Stomach (tissue), 19 donors: ENCODE measurements at places on chromosomes 11 and 22. TPM values are rescaled to one million over a fixed set of nuclear protein-coding genes. Genes with fewer than 3 reads are reported as not detected.

DNA sequence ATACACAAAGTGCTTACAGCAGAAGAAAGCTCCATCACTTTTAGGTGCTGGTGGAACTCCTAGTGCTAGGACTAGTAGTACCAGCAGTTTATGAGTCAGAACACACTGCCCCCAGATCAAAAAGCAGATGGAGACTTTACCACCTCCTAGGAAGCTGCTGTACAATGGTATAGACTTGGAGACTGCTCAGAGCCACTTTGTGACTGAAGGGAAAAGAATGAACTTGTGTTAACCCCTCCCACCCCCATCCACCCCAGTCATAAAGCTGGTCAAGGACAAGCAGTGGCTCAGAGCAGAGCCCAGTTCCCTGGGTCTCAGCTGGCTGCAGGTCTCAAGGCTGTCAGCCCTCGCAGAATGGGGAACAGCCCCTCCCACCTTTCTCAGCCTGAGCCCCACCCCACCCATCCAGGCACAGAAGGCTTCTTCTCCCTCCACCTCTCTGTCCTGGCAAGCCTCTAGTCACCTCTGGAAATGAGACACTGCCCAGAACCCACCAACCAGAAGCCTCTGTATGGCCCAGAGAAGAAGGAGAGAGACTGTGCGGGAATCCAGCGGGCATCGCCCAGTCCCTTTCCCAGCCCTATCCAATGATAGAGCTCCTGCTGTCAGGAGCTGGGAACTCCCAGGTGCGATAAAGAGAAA lies 23.8 kb downstream of the PACSIN2 start:
- no peak for DNase-seq

- peak; percentile 29 for DNase-seq
Observed at GRCh38 chr22:44139773-44140172, 41.0 kb upstream of the PARVG start.

DNA sequence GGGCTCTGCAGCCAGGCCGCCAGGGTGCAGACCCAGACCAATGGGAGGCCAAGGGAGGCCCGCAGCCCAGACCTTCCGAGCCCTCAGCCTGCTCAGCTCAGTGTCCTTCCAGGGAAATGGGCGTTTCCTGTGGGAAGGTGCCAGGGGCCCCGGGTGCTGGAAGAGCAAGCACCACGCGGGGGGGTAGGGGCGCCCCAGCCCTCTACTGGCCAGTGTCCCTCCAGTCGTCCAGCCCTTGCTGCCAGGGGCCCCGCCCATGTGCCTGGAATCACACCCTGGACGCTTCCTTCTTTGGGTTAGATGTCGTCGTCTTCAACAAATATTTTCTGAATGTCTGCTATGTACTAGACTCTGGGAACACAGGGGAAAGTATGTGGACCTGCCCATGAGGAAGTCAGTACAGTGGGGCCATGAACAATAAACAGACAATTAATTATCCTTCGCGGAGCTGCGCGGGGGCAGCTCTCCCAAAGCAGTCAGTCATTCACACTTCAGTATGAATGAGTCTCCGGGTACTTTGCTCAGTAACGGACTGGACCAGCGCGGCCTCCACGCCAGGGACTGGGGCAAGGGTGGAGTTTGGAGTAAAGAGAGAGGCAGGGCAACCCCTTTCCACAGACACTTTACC lies 60.2 kb downstream of the CDKN1C start:
- peak; percentile 76 for DNase-seq

DNA sequence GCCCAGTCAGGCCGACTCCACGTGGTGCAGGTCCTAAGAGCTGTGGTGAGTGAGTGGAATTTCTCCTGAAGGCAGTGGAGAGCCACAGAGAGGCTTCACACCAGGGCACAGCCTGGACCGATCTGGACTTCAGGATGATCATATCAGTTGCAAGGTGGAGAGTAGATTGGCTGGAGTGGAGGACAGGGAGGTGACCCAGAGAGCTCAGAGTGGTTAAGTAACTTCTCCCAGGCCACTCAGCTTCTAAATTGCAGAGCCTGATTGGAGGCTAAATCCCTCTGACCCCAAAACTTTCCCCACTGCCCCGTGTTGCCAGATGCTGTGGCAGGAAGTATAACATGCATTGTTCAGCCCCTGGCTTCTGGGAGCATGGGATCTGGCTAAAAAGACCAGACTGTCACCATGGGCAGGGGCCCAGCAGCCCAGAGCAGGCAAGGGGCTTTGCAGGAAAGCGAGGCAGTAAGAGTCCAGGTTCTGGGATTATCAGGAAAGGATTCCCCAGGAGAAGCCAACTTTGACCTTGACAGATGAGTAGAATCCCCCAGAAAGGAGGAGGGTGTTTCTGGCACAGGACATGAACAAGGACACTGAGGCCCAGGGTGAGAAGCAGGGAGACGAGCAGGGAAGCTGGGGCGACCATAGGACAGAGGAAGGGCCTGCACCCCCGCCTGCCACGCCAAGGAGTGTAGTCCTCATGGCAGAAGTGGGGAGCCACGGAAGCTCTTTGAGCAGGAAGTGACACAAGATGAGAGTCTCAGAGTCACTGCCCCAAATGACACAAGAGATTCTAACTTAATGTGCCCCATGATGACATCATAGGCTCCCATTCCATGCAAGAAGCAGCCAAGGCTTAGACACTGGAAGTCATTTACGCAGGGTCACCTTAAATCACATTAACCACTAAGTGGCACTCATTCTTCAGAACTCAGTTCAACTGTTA lies 4.8 kb downstream of the SLC35C1 start:
- no peak for DNase-seq

- DNase-seq, result peak; percentile 24
Observed at GRCh38 chr11:64687643-64688533, 35.1 kb downstream of the NRXN2 start.

DNA sequence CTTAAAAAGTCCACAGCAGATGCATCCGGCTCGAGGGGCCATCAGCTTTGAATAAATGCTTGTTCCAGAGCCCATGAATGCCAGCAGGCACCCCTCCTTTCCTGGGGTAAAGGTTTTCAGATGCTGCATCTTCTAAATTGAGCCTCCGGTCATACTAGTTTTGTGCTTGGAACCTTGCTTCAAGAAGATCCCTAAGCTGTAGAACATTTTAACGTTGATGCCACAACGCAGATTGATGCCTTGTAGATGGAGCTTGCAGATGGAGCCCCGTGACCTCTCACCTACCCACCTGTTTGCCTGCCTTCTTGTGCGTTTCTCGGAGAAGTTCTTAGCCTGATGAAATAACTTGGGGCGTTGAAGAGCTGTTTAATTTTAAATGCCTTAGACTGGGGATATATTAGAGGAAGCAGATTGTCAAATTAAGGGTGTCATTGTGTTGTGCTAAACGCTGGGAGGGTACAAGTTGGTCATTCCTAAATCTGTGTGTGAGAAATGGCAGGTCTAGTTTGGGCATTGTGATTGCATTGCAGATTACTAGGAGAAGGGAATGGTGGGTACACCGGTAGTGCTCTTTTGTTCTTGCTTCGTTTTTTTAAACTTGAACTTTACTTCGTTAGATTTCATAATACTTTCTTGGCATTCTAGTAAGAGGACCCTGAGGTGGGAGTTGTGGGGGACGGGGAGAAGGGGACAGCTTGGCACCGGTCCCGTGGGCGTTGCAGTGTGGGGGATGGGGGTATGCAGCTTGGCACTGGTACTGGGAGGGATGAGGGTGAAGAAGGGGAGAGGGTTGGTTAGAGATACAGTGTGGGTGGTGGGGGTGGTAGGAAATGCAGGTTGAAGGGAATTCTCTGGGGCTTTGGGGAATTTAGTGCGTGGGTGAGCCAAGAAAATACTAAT lies 1.9 kb downstream of the NEAT1 start:
- peak; percentile 55 for DNase-seq

DNA sequence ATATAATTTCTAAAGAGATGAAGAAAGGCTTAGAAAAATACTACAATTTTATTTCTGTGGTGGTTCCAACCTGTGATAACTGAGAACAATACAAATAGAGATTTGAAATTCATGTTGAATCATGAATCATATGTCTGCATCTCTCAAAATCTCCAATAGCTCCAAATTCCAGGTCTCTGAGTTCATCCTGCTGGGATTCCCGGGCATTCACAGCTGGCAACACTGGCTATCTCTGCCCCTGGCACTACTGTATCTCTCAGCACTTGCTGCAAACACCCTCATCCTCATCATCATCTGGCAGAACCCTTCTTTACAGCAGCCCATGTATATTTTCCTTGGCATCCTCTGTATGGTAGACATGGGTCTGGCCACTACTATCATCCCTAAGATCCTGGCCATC lies at the start of gene OR56B1:
Gene OR56B1, plus strand, starts transcription at position 53 of the 400 bp plus-strand sequence. Its CDS starts 69 bp downstream, at position 122.
- no peak for DNase-seq

DNA sequence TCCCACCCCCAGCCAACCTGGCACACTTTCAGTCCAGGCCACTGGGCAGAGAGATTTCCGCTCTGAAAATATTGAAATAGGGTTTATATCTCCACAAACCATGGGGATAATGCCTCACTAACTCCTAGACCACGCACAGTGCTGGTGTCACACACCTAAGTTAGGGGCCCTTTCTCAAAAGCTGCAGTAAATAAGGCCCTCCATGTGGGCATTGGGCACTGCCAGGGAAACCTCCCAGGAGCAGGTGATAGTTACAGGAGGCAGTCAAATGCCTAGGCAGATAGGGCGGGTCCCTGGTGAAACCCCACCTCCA lies 3.1 kb upstream of the IL10RA start:
- no peak for DNase-seq

DNA sequence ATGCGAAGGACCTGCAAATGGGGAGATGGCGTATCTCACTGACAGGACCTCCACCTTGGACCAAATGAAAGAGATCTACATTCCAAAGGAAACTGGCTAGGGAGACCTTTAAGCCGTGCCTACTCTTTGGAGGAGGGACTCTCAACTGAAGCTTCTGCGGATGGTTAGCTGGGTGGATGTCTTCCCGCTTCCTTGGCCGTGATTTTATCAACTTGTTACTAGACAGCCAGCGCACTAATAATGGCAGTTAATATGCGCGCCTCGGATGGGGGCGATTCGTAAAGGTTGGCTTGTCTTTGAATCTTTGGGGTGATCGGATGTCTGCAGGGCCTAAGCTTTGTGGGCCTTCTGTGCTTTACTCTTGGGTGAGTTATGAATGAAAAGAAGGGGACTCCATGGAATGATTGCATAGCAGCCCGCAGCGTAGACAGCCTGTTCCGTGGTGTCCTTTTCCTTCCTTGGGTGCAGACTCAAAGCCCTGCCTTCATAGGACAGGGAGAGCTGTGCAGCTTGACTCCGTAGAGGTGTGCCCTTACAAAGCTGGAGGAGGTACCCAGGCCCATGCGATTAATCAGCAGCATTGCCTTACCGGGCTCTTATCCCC lies 1.5 kb downstream of the ZNRF3 start:
- no peak for DNase-seq

DNA sequence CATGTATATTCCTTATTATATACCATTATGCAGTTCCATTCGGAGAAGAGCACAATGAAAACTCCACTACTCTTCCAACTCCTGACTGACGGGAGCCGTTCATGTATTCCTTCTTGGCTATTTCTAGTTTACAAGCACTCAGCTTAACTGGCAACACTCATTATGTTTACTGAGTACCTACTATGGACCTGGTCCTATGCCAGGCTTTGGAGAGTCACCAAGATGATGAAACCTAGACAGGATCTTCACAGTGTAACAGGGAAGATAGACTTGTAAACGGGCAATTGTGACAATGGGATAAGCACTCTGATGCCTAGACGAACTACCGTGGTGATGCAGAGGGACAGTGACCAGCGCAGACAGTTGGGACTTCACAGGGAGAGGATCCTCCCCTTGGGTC lies 22.3 kb upstream of the ST3GAL4 start:
- DNase-seq, result no peak

- DNase-seq, result no peak
Observed at GRCh38 chr22:29308791-29309262, 2.4 kb downstream of the GAS2L1 start.

- peak; percentile 23 for DNase-seq
Observed at GRCh38 chr11:2300936-2301630, 635 bp downstream of the C11orf21 start.

- DNase-seq, result peak; percentile 83
Observed at GRCh38 chr11:113705871-113706655, at the start of gene TMPRSS5. TSS of gene TMPRSS5 (minus strand) at chr11:113706308. CDS start at chr11:113706224, 84 bp downstream.

DNA sequence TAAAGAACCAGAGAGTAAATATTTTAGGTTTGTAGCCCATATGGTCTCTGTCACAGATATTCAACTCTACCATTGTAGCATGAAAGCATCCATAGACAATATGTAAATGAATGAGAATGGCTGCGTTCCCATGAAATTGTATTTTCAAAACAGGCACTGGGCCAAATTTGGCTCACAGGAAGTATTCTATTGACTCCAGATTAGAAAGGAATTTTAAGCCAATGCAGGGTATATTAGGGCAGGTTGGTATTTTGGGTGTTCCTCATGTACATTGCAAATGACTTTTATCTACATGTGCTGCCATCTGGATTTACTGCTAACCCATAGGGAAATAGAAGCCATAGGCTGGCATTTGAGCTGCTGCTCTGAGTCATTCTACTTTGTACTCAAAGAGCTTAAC lies 35.1 kb upstream of the PDGFD start:
- no peak for DNase-seq

GRCh38 chr11:11512502-11512901 lies 109.3 kb downstream of the GALNT18 start:
- no peak for DNase-seq

DNA sequence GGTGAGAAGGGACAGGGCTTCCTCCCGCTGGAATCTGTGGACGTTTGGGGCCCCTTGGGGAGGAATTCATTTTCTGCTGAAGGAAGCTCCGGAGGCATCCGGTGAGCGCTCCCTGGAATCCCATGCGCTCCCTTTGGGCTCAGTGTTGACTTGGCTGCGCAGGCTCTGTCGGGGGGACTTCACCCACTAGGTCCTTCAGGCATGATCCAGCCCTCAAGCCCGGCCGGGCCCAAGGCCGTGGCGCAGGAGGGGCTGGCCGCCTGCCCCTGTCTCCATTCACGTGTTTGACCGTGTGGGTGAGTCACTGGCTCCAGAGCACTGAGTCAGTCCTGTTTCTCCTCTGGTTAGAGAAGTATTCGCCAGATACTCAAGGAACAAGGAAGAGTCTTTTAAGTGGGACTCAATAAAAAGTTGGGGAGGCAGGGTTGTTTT lies 1.4 kb downstream of the CTTN start:
- DNase-seq, result peak; percentile 81

DNA sequence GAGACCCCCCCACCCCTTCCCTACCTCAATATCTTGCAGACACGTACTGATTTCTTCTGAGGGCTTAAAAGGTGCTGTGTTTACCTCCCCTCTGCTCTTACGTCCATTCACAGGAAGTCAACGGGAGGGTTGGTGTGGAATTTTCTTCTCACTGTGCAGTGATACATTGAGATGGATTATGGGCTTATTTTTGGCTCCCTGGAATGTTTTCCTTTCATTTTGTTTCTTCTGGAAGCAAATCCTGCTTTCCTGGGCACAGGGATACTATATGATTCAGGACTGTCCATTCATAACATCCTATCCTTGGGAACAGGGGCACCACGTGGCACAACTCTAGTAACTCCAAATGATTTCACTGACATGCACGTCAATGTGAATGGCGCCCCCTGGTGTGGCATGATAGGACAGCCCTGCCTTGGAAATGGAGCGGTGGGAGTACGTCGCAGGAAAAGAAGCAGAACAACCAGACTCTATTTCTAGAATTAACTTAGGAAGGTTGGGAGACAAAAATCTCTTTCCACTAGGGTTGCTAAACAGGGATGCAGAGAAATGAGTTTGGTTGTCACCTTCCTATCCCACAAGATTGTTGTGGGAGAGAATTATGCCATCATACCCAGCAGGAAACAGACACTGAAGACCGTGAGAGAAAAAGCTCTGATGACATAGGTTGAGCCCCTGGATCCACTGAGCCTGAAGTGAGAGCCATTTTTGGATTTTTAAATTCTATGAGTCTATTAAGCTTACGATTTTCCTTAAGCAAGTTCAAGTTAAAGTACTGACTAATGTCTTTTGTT lies 146.5 kb upstream of the RAG2 start:
- DNase-seq, result peak; percentile 84

GRCh38 chr11:89177691-89178231 lies at the start of gene TYR:
TSS of gene TYR (plus strand) at chr11:89177875. CDS start at chr11:89177954, 79 bp downstream.
- no peak for DNase-seq

The TMPRSS13 gene
- polyA plus RNA-seq, result not detected

The CYB5R2 gene
- 10.1 TPM for polyA plus RNA-seq

The DEUP1 gene
- not detected for polyA plus RNA-seq
